ENCODE measurements at places on chromosomes 5 and 9.

DNA sequence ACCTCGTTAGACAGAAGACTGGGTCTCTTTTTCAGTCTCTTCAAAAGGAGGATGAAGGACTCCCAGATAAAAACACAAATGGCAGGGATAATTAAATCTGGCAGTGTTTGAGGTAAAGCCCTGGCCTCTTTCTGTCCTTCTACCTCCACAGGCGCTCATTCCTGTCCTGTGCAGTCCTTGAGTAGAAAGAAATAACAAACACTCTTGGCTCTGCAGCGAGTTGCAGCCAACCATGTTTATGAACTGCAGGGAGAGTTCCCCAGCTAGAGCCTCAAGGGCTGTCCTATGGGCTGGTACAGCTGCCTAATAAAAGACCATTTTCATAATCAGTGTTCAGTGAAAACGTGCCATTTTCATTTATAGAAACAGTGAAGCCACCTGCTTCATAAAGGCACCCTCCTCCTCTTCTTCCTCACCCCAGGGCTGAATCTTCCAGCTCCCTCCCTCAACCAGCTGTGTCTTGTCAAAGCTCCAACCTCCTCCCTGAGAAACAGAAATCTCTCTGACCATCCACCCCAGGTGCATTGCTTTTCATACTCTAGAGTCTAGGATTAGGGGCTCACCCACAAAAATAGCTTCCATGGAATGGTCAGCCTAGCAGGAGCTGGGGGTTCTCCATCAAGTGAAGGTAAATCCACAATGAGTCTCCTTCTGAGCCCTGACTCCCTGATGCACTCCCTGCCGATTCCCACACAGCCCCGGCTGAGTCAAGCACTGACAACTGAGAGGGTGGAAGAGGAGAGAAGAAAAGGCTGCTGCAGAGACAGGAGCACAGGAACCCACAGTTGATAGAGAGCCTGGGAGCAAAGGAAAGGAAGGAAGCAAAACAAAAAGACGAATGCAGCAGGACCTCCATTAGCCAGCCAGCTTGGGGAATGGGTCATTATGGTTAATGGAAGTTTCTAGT is 150.7 kb downstream of the CMYA5 start:
- DNase-seq: no peak

GRCh38 chr9:76510446-76510845 is 51.5 kb downstream of the GCNT1 start:
- DNase-seq: no peak

DNA sequence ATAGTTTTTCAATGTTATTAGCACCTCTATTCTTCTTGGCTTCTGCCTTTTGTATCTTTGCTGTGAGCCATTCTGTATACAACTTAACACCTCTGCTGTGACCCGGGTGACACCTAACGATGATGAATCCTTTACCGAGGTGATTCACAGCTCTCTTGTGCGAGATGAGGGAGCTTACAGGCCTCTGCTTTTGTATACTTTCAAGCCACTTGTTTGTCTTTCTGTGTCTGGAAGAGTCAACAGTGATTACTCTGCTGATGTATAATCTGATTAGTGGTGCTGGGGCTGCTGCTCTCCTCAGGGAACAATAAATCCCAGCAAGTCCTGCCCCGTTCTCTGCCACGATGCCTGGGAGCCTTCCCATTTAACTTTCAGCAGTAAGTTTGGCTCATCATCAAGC is 442.9 kb upstream of the SGCD start:
- peak; percentile 4 for DNase-seq

- no peak for DNase-seq
Measured at GRCh38 chr5:3161672-3162071, 410.2 kb upstream of the IRX2 start.

GRCh38 chr5:113607361-113607760 is 93.9 kb downstream of the YTHDC2 start:
- DNase-seq: no peak

GRCh38 chr5:140393738-140394137 is 7.9 kb upstream of the ANKHD1 start:
- DNase-seq: no peak

DNA sequence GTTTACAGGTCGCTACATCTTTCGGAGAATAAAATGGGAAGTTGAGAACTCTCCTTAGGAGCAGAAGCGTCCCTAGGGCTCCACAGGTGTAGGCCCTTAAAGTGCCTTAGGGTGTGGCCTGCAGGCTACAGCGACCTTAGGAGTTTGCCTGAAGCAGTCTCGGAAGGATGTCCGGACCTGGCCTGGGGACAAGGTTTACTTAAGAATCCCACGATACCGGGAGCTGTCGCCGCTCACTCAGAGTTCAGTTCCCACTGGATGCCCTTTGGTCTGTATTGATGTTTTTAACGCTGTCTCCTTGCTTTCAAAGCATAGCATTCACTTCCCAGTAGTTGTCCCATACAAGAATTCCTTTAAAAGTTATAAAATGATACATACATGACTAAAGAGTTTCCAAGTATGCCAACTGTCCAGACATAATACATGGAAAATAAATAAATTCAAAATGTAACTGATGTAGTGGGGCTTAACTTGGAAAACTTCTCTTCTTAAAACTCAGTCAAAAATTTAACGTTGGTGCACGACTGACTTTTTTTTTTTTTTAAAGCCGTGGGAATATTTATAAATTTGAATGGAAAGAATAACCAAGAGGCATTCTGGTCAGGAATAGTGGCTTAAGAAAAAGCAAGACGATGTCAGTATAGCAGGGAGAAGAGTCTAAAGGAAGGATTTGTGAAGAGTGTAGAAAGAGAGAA is 848 bp downstream of the RAD50 start:
- peak; percentile 65 for DNase-seq

DNA sequence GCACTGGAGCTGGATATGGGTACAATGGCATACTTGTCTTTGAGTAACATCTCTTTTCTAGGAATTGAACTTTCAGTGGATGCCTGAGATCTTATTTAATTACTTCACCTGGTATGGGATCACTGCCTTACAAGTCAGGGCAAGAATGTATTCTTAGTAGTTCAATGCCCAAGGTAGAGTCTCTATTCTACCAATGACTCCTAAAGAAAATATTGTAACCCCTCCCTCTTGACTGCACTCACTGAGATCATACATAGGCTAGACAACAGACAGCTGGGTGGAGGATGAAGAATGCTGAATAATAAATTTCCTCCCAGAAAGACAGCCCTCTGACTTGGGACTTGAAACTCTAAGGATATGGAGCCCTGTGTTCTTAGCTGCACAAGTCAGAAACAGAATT is 1216.3 kb upstream of the ACO1 start:
- no peak for DNase-seq

DNA sequence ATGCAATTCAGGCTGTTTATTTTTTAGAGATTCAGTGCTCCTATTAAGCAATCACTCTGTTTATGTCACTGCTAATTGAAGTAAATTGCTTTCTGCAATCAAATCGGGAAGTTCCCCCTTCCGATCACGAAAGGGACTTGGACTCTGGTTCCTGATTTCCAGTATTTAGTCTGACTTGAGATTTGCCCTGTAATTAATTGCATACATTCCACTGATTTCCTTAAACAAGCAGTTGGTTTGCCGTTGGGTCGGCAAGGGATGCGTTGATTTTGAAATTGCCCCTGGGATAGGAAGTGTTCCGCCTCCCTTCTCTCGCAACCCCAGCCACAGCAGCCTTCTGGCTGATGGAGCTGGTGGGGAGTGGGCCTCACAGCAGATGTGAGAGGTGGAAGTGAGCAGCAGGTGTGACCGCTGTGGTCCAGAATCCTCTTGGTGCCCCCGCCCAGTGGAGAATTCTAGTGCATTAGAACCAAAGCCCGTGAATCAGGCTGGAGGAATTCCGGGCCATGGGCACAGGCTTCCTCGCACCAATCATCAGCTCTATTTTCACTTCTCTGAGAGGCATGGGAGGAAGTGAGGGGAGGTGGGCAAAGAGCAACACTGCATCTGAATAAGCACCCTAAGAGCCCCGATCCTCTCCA is 102.5 kb downstream of the SPRY4 start:
- DNase-seq: no peak

GRCh38 chr9:113734826-113735225 is 141.3 kb upstream of the ZNF618 start:
- no peak for DNase-seq

DNA sequence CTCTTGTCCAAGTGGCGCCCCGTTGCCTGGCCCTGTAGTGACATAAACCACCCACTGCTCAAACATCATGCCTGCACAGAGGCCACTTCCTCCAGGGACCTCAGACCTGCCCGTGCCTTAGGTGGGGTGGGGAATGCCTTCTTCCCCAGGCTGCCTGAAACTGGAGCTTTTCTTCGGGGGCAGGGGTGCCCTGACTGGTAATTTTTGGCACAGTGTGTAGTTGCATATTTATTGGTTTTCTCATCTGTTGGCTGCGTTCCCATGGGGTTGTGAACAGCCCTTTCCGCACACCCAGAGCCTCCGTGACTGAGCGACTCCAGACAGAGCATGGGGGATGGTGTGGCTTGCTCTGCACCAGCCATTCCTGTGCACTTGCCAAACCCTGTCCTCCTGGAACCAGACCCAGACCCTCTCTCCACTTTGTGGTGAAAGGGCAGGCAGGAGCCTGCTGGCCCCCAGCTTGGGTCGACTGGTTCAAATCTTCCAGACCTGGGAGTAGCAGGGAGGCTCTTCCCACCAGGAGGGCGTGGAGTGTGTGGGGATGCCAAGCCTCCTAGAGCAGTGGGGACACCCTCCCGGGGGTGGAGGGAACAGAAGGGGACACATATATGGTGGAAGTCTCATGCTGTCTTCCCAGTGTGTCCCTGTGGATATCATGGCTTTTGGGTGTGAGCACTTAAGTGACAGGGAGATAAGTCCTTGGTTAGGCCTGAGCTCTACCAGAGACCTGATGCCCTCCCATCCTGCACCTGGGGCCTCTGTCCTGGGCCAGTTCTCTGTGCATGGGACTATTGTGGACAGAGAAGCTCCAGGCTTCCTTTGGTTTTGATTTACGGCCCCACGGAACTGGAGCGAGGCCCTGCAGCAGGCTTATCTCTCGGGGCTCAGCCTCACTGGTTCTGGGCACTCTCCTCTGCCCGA is 39.6 kb downstream of the WNK2 start:
- no peak for DNase-seq

- no peak for DNase-seq
Measured at GRCh38 chr5:159734366-159734765, 181.9 kb upstream of the ADRA1B start.

- DNase-seq: peak; percentile 22
Measured at GRCh38 chr9:79166005-79166404, 405.8 kb upstream of the TLE4 start.

DNA sequence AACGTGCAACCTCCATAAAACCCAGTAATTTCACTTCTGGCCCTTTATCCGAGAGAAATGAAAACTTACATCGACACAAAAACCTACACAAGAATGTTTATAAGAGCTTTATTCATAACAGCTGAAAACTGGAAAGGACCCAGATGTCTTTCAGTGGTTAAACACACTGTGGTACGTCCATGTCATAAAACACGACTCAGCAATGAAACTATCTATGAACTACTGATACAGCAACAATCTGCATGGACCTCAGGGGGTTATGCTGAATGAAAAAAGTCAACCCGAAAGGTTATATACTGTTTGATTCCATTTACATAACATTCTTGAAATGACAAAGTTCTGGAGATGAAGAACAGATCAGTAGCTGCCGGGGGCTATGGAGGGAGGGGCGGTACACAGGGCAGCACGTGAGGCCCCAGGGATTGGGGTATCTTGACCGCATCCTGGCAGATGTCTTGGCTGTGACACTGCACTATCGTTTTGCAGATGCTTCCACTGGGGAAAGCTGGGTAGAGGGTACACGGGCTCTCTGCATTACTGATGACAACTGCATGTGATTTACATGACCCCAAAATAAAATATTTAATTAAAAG is 4.1 kb downstream of the CCDC127 start:
- no peak for DNase-seq

- DNase-seq: no peak
Measured at GRCh38 chr5:171712616-171713015, 73.0 kb upstream of the SMIM23 start.

- peak; percentile 81 for DNase-seq
Measured at GRCh38 chr5:160199410-160199911, 29.8 kb upstream of the FABP6 start.

DNA sequence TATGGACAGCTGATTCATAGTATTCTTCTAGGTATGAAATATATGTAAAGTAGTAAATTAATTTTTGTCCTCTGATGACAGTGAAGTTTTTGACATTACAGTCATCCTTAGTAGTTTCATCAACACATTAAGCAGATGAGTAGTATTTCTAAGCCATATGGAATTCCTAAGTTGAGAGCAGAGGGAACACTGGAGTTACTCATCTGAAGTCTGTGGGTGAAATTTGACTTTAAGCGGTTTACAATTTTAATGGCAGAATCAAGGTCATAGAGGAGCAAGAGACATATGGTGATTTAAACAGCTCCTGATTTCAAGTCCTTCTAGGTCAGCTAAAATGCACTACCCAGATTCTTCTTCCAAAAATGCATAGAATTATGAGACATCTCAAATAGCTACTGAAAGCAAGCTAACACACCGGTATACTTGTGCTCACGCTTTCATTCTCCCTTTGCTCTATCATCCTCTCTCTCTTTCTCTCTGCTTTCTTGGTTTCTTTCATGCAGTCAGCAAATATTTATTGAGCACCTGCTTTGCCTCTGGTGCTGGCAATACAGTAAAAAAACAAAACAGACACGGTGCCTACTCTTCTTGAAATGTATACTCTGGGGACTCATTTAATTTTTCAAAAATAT is 235.9 kb downstream of the FER start:
- DNase-seq: no peak

DNA sequence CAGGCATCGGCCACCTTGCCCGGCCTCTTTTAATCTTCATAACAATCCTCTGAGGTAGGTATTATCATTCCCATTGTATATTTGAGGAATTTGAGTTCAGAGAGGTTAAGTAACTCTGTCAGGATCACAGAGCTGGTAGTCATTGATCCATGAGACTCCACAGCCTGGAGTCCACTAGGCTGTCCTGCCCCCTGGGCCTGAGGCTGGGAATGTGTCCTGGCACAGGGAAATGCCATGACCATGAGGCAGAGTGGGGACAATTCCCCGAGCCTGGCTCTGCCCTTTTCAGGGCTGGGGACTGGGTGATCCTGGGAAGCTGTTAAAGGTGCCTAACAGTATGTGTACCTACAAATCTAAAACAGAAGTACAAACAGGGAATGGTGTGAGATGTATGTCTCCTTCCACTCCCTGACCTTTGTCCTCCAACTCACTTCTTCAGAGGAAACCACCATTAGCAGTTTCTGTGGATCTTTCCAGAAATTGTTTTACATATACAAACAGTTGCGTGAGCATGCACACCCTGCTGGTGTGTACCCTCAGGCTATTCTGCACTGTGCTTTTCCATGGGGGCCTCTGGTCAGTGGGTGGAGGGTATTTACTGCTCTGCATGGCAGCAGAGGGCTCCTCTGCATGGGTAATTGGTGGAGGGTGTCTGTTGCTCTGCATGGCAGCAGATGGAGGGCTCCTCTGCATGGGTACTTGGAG is 53.8 kb downstream of the NDST1 start:
- no peak for DNase-seq

Data from ELF-1 (cell line).